DMS153 (cell line): ENCODE measurements at places on chromosomes 1 and 21.

GRCh38 chr21:26641062-26641461 is 68.0 kb upstream of the CYYR1 start:
- DNase-seq, result no peak

DNA sequence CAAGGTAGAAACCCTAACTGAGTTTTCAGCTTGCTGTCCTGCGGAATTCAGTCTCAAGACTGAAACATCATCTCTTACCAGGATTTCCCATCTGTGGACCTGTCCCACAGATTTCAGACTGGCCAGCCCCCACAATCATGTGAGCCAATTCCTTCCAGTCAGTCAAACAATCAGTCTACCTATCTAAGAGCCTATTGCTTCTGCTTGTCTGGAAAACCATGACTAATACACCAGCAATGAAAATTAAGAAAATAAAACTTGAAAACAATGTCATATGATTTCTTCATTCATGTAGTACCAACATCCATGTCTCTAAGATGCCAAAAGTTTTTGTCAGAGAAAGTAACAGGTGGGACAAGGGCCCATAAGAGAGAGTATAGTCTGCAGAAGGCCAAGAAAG is 57.6 kb upstream of the CRB1 start:
- DNase-seq, result no peak

DNA sequence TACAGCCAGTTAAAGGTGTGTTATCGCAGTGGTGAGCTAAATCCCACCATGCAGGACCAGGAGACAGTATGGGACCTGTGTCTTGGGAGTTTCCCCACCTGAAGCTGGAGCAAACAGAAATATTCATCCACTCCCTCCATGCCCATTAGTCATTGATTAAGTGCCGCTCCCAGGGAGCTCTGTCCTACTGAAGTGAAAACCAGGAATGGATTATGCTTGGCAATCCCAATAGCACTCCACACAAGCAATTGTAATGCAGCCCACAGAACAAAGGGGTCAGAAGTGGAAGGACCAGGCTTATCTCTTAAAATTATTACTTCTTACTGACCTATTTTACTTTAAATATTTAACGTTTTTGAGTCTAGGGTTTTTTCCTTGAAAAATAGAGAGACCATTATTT is 1005.4 kb downstream of the ADGRL2 start:
- DNase-seq, result no peak

GRCh38 chr1:66984491-66984890 is 59.7 kb downstream of the MIER1 start:
- DNase-seq, result no peak

GRCh38 chr1:180231936-180232335 is 1.9 kb downstream of the LHX4 start:
- no peak for DNase-seq

GRCh38 chr1:164999146-164999545 is 357.4 kb downstream of the LMX1A start:
- DNase-seq, result no peak

- DNase-seq, result no peak
These were observed 62.6 kb downstream of the COP1 start for GRCh38 chr1:176144526-176144925.

DNA sequence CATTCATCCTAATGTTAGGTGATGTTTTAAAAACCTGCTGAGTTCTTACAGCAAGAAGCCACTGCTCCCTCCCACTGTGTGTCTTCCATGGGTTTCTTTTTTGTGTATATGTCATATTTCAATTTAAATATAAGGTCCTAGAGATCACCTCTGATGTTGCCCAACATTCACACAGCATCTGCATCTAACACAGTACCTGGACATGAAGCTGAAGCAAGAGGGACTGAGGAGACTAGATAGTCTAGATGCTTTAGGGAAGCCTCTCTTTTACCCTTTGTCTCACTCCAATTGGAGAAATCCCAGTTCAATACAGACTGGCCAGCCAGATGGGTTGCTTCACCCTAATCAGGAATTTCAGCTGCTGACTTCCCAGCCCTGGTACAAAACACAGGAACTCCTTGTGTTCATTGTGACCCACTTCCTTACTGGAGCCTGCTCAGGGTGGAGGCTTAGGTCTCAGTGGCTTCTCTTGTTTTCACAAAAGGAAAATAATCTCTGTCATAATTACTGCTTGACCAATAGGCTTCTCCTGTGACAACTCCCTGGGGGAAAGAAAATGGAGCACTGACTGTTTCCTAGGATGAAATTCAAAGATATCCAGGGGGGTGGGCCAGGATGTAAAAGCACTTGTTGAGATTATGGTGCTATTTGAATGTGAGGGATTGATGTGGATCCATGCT is 17.3 kb downstream of the BTG2 start:
- peak; percentile 60 for DNase-seq
